ENCODE measurements at places on chromosomes 2 and 18. TPM values are rescaled to one million over a fixed set of nuclear protein-coding genes. Genes with fewer than 3 reads are reported as not detected.

DNA sequence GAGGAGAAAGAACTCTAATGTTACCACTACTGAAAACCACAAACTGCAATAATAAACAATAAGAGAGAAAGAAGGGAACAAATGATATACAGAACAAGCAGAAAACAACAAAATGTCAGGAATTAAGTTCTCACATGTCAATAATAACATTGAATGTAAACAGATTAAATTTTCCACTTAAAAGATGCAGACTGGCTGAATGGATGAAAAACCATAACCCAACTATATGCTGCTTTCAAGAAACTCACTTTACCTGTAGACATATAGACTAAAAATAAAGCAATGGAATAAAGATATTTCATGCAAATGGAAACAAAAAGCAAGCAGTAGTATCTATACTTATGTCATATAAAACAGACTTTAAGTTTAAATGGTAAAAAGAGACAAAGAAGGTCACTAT lies 50.4 kb downstream of the MRO start:
- no peak for DNase-seq

- no peak for DNase-seq
These were observed 118.3 kb downstream of the CAMKMT start for GRCh38 chr2:44480068-44480467.

DNA sequence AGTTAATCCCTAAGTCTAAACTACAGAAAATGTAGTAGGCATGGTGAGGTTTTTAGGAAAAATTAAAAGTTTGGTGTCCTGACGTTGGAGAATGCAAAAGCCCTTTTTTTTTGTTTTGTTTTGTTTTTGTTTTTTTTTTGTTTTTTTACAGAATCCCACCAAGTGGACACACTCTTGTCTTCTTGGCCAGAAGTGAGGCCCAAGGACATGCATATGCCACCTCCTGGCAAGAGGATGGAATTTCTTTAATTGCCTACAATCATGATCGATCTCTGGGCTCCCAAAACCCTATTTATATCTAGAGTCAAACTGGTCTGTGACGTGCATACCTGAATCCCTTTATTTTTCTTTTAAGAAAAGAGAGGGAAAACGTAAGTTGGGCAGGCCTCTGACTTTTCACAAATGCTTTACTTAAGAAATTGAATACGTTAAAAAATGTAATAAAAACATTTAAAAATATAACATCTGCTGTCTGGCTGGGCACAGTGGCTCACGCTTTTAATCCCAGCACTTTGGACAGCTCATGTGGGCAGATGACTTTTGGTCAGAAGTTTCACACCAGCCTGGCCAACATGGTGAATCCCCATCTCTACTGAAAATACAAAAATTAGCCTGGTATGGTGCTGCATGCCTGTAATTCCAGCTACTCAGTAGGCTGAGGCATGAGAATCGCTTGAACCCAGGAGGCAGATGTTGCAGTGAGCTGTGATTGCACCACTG lies 502.7 kb downstream of the CBLN2 start:
- no peak for DNase-seq

Gene GKN2
- not detected for total RNA-seq

DNA sequence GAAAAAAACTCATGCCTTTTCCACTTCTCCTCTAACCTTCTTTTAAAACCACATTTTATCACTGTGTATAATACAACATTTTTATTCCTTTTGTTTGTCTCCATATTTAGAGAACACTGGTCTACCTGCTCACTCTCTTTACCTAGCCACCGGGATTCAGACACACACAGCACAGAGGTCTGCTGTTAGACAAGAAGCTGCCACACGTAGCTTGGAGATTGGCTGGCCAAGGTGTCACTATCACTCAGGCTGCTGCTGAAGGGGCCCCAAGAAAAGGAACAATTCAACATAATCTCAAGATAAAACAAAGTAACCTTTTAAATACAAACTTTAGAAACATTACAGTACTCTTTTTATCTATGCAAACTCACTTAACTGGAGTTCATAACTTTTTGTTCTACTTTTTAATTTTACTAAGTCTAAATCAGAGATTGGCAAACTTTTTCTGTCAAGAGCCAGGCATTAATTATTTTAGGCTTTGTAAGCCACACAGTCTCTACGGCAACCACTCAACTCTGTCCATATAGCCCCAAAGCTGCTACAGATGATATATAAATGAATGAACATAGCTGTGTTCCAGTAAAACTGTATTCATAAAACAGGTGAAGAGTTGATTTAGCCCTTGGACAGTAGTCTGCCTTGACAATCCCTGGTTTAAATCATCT lies 25.8 kb downstream of the FEZ2 start:
- DNase-seq: no peak

DNA sequence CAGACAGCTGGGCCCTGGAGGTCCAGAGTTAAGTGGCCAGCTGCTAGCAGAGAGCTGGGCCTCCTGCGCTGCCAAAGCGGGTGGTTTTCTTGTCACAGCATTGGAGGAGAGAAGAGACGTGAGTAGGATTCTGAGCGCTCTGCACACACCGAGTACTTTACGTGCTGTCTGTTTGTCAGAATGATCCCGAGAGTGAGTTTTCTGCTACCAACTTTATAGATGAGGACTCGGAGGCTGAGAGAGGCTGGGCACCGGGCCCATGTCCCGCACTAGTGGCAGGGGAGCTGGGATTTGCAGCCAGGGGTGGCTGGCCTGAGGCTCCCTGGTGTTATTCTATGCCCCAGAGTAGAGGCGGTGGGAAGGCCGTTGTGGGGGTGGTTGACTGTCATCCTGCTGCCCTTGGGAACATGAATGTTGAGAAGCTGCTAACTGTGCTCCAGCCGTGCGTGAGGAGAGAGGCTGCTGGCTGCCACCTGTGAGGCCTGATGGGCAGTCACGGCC lies 36.3 kb upstream of the MBP start:
- DNase-seq: no peak

Gene CNGA3
- not detected for total RNA-seq

DNA sequence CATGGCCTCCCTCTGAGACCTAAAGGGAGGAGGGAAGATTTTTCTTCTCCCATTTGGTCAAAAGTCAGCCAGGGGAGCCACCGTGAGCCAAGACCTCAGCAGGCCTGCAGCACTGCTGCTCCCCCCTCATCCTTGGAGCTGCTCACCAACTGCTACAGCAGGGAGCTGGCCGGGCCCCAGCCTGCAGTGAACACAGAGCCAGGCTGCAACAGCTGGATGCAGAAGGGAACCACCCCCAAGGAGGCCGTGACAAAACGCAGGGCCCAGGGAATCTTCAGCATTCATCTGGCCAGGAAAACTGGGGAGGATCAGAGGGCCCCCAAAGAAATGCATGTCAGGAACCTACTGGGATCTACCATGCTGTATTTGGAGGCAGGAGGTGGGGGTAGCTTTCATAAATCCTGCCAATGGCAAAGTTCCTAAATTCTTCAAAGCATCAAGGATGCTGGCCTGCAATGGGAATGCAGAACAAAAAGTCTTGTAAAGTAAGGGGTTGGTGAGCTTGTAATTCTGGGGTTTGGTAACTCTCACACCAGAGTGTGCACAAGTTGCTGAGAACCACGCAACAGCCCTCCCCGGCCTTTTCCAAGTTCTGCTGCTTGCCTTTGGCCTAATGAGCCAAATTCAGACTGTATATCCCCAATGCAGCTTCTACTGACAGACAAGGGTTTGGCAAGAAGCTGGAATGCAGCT lies 61.0 kb downstream of the CACNB4 start:
- no peak for DNase-seq

Gene DES
- total RNA-seq: 0.86 TPM

Gene PPP4R1
- 91.4 TPM for total RNA-seq

- no peak for DNase-seq
These were observed 478.7 kb upstream of the CNTNAP5 start for GRCh38 chr2:123546353-123546752.

Gene SH3BP4
- total RNA-seq: 29.9 TPM

GRCh38 chr2:118013221-118013723 lies 598 bp downstream of the CCDC93 start:
- peak; percentile 49 for DNase-seq

GRCh38 chr18:58902961-58903360 lies 38.3 kb downstream of the ZNF532 start:
- DNase-seq: no peak

Gene CYBRD1
- total RNA-seq: 6.5 TPM

Gene TMEM178A
- not detected for total RNA-seq

Gene FAM110C
- 3.2 TPM for total RNA-seq
